Activated gamma-delta T cell treated with Interleukin-2 at 50 U/mL for 16 hours (primary cell): ENCODE measurements at places on chromosomes 13 and 19.

- DNase-seq, result peak; percentile 63
These were observed at the start of gene TBXA2R for GRCh38 chr19:3606690-3607289. Gene TBXA2R (minus strand): TSS chr19:3606875. CDS start chr19:3600634, 6,241 bp downstream.

DNA sequence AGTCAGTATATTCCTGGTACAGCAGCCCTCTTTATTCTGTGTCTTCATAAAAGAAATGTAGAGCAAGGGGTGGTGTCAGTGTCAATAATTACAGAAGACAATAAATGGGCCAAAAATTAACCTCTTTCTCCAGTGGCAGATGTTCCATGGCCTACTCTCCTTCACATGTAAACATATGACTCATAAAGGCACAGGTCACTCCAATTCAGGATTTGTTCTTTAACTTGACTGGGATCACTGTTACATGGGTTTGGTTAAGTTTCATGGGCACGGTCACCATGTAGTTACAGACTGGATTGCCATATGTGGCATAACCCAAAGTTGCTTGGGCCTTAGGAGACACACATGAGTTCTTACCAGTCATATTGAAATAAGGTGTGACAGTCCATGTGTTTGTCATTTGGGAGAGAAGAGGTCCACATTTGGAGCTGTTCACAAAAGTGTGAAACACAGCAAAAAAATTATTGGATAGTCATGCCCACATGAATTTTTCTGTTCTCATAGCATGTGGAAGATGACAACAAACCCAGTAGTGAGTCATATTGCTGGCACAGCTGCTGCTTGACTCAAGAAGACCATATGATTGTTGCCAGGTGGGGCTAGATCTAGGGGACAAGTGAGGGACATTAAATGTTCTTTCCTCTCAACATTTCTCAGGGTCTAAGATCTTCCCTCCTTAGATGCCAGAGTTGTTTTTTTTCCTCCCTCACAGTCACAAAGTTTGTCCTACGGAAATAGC lies 68.1 kb upstream of the HTR2A start:
- no peak for DNase-seq

GRCh38 chr19:54418930-54419800 lies 3.9 kb downstream of the TTYH1 start:
- no peak for DNase-seq

DNA sequence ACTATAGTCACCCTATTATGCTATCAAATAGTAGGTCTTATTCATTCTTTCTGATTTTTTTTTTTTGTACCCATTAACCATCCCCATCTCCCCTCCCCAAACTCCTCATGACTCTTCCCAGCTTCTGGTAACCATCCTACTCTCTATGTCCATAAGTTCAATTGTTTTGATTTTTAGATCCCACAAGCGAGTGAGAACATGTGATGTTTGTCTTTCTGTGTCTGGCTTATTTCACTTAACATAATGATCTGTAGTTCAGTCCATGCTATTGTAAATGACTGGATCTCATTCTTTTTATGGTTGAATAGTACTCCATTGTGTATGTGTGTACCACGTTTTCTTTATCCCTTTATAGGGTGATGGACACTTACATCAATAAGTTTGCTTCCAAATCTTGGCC lies 4.5 kb upstream of the MYCBP2 start:
- DNase-seq, result no peak

GRCh38 chr19:31258211-31259052 lies 90.8 kb downstream of the TSHZ3 start:
- no peak for DNase-seq

GRCh38 chr13:97189928-97190327 lies 32.2 kb upstream of the MBNL2 start:
- no peak for DNase-seq

DNA sequence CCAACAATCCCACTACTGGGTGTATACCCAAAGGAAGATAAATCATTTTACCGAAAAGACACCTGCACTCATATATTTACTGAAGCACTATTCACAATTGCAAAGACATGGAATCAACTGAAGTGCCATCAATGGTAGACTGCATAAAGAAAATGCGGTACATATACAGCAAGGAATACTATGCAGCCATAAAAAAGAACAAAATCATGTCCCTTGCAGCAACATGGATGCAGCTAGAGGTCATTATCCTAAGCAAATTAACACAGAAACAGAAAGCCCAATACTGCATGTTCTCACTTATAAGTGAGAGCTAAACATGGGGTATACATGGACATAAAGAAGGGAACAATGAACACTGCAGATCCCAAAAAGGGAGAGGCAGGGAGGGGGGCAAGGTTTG lies 2.7 kb upstream of the ZNF507 start:
- DNase-seq, result no peak

DNA sequence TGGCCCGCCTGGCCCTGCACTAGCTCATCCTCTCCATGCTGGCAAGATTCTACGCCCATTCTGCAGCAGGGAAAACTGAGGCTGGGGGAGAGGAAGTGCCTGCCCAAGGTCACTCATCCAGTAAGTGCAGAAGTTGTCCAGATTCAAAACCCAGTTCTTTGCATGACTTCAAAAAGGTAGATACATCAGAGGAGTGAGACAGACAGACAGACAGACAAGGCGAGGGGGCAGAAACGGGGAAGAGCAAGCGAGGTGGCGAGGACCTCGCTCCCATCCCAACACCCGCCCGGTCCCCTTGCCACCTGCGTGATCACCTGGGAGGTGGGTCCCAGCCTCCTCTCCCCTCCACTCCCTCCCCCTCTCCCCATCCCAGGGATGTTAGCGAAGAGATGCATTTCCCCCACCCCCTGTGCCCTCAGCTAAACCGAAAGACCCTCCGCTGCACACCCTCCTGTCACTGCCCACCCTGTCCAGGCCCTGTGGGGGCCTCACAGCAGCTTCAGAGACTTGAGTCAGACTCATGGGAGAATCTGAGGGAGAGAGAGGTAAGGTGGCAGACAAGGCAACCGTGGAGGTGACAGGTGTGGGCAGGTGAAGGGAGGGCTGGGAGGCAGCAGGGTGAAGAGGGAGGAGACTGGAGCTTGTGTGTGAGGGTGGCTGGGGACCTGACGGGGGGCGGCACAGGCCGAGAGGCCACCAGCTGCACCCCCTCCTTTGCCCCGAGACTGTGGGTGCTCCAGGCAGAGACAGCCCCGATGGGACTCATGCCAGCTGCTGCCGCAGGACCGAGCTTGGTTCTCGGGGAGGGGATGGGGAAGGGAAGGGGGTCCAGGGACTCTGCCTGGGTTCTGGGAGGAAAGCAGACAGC lies 18.9 kb downstream of the LRRC4B start:
- DNase-seq, result no peak

GRCh38 chr13:107845911-107846310 lies 369.4 kb downstream of the LIG4 start:
- no peak for DNase-seq

- DNase-seq, result no peak
These were observed 31.1 kb downstream of the TRPM4 start for GRCh38 chr19:49188626-49189200.

DNA sequence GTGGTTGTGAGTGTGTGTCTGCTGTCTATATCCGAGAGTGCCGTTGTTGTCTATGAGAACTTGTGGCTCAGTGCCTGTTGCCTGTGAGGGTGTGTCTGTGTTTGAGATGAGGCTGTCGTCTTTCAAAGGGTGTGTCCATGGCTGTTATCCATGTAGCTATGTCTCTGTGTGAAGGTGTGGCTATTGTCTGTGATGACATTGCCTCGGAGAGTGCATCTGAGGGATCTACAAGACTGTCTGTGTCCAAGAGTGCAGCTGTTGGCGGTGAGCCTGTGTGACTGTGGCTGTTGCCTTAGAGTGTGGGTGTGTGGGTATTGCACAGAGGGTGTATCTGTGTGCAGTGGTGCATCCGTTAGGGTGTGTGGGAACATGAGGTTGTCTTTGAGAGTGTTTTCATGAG lies 4.9 kb downstream of the NUMBL start:
- no peak for DNase-seq

DNA sequence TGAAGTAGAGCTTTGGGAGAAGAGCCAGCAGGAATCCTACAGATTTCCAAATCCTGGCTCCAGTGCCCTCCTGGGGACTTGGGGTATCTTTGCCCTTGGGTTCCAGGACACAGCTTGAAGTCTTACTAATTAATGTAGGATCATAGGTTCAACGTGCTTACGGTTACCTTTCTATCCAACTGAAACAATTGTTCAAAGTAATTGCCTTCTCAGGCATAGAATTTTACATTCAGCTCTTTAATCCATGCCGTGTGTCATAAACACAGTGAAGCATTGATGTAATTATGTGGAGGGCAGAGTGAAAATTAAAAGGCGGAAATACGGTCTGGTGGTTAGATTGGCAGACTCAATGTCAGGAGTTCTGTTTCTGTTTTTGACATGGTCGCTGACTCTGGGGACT lies 170.4 kb downstream of the COG6 start:
- no peak for DNase-seq

GRCh38 chr13:30863796-30864195 lies 42.3 kb upstream of the MEDAG start:
- DNase-seq, result no peak

DNA sequence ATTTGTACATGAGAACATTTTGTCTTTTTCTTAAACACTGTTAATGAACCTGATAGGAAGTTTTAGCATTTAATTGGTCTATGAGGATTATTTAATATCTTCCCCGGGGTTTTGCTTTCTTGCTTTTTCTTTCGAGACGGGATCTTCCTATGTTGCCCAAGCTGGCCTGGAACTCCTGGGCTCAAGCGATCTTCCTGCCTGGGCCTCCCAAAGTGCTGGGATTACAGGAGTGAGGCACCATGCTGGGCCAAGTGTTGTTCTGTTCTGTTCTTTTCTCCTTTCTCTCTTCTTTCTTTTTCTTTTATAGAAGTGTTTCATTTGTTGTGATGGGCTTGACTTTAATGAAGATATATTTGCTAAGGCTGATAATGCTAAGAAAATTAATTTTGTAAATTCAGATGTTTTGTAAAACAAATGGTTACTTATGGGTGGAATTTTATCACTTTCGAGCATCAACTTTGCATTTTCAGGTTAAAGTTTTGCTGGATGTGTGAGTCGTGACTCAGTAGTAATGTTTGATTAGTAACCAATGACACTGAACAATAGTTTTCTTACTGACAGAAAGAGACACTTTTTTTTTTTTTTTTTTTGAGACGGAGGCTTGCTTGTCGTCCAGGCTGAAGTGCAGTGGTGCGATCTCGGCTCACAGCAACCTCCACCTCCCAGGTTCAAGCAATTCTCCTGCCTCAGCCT lies 2.2 kb downstream of the PAN3 start:
- DNase-seq, result no peak

DNA sequence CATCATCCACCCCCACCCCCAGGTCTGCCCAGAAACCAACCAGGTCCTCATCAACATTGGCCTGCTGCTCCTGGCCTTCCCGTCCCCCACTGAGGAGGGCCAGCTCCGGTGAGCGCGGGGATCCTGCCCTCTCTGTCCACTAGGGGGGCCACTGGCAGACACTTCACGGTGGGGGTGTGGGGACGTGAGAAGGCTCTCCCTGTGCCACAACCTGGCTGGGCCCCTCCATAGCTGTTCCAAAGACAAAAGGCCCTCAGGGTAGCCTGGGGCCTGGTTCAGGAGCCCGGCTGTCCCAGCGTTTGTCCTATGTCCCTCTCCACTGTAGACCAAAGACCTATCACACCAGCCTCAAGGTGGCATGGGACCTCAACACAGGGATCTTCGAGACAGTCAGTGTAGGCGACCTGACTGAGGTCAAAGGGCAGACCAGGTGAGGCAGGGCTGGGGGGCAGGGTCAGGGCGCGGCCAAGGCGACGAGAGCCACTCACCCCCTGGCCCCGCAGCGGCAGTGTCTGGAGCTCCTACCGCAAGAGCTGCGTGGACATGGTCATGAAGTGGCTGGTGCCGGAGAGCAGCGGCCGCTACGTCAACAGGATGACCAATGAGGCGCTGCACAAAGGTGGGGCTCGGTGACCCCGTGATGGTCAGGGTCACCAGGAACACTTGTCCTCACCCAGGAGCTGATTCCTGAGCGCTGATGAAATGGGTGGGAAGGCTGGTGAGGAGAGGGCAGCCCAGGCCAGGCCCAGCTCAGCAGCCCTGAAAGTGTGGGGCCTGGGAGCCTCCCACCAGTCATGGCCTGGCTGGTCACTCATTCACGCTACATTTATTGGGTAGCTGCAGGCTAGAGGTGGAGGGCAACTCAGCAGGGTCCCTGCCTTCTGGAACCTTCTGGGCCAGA lies 7.9 kb downstream of the DCAF15 start:
- DNase-seq, result no peak

- no peak for DNase-seq
These were observed 3.8 kb downstream of the SGTA start for GRCh38 chr19:2779121-2779740.

GRCh38 chr13:94323764-94324758 lies 155.4 kb downstream of the DCT start:
- peak; percentile 43 for DNase-seq

DNA sequence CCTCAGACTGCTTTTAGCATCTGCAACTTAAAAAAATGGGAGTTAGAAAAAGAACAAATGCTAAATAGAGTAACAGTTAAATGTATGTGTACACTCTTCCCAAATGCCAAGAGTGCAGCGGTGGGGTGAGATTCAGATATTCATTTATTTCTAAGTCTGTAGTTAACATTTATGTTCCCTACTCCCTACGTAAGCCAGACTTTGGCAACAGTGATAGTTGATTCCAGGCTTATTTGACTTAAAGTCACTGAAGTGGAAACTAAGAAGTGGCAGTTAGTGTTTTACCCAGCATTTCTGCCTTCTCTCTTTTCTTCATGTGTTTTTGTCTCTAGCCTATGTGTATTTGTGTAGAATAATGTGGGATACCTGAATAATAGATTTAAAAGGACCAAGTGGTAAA lies 4.5 kb downstream of the MIR17HG start:
- no peak for DNase-seq

DNA sequence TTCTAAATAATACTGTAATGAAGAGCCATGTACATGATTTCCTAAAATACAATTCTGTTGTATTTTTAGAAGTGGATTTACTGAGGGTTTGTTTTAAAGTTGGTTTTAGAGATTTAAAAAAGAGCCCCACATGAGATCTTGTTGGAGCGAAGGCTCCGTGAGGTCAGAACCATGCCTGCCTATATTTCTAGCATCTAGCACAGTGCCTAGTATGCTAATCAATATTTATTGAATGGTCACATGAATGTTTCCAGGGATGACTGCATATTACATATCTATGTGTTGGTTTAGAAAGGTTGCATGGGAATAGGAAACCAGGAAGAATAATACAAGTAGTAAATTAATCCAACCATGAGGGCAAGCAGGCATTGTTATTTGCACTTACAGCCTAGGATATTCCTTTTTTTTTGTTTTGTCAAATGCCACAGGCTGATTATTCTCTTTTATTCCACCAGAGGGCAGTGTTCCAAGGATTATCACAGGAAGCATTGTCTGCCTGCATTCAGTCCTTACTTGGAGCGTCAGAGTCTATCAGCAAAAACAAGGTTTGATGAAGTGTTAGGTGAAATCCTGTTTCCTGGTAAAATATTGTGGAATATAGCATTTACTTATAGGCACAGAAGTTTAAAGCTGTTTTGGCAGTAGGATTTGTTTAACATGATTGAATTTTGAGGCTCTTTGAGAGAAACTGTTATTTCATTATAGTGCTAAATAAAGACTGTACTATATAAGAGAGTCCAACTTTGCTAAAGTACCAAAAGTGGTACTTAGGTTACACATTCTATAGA lies 46.8 kb downstream of the COG3 start:
- peak; percentile 31 for DNase-seq

GRCh38 chr13:30376426-30377311 lies 45.6 kb upstream of the UBE2L5 start:
- DNase-seq, result peak; percentile 70

GRCh38 chr13:94157705-94158218 lies 321.7 kb downstream of the DCT start:
- DNase-seq, result no peak
